ENCODE measurements at places on chromosomes 13 and 19. TPM values are rescaled to one million over a fixed set of nuclear protein-coding genes. Genes with fewer than 3 reads are reported as not detected.

DNA sequence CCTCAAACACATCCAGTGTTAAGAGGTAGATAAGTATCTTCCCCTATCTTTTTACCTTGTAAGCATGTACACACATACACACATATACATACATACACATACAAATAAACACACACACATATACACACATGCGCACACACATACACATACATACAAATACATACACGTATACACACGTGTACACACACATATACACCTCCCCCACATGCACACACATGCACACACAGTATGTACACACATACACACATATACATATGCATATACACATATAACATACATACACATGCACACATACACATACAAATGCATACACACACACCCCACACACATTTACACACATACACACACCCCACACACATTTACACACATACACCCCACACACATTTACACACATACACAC, 24.1 kb downstream of the ADGRE1 start:
- DNase-seq, result no peak

DNA sequence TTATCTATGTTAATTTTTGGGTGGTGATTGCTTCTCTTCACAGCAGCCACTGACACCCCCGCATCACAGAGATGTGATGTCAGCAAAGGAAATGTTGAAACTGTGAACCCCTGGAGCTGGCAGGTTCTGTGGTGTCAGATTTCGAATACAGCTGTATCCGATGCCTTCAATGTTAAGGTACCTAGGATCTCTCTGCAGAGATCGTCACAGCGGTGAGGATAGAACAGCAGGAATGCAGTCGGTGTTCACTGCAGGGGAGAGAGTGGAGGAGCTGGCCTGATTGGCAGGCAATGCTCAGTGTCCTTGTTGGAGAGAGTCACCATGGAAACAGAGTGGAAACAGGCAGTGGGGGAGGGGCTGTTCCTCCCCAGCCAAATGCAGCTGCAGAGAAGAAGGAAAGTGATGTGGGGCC, 79.5 kb upstream of the ZNF835 start:
- DNase-seq, result peak; percentile 65

The RXFP2 gene
- polyA plus RNA-seq, result not detected

- no peak for DNase-seq
Observed at GRCh38 chr19:2337329-2337707, 8.8 kb downstream of the SPPL2B start.

GRCh38 chr19:47641891-47642485, 33.1 kb downstream of the BICRA start:
- DNase-seq, result no peak

- DNase-seq, result peak; percentile 97
Observed at GRCh38 chr19:16628183-16628983, at the start of gene MED26. Gene MED26, minus strand, starts transcription at chr19:16628204. Its CDS starts 261 bp downstream, at chr19:16627943.

The KRI1 gene
- 11.4 TPM for polyA plus RNA-seq

Data from sigmoid colon (tissue), 7 donors.